ENCODE measurements at places on chromosomes 1 and 21.

DNA sequence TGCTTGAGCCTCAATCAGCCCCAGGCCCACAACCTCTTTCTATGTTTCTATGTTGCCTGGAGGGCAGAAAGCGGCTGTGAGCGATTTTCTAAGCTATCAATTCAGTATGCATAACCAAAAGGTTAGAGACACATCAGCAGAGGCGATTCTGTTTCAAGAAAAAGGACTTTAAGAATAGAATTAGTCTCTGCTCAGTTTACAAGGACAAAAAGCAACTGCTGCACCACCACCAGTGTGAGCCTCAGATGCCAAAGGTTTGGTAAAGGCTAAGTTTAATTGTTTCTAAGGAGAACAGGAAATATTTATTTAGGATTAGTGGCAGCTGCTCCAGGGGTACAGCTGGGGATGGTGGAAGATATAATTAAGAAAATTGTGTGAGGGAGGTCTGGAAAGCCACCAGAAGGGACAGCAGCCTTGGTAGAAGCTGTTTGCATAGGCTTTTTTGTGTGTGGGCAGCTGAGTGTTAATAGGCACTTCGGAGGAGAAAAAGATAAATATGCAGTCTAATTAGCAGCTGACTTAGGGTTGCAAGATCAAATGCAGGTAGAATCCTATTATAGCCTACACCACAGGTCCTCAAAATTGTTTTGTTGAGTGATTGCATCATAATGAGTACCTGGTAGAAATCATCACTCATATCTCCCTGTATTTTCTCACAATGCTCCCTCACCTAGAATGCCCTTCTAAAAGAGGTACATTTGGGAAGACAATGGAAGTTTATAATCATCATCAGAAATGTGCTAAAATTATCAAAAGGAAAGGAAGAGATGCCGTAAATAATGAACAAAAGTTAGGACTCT lies 35.8 kb downstream of the ZC3H11B start:
- no peak for DNase-seq

GRCh38 chr1:35441926-35442579 lies 115.2 kb downstream of the KIAA0319L start:
- DNase-seq, result no peak

DNA sequence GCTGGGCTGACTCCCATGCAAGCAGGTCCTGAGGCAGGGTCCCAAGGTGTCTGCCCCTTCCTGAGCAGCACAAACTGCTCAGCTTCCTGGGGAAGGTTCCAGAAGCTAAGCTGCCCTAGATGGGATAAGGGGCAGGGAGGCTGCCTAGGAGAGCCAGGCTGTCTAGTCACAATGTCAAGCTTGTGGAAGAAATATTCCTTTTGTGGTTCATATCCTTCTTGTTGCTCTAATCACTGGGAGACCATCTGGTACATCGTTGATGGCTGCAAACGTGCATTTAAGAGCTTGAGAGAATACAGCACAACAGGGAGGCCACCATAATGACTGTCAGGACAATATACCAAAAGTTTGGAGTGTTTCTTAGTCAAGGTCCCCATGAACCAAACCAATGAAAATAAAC lies 67.4 kb downstream of the SLC16A1 start:
- DNase-seq, result no peak

GRCh38 chr1:77283701-77284425 lies 2.0 kb downstream of the AK5 start:
- DNase-seq, result no peak

DNA sequence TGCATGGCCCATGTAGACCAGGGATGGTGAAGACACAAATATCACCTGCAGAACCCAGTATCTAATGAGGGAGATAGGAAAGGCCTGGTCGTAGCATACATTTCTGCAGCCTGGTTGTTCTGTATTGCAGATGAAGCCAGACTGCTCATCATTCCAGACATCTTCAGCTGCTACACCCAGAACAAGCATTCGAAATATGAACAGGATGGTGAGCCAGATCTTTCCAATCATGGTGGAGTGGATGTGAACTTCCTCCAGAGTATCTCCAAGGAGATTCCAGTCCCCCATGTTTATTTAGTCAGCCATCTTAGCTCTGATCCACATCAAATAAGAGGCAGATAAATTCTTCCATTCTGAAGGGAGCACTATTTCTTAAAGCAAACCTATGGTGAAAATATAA lies 2.7 kb upstream of the MYCBP start:
- DNase-seq, result no peak

DNA sequence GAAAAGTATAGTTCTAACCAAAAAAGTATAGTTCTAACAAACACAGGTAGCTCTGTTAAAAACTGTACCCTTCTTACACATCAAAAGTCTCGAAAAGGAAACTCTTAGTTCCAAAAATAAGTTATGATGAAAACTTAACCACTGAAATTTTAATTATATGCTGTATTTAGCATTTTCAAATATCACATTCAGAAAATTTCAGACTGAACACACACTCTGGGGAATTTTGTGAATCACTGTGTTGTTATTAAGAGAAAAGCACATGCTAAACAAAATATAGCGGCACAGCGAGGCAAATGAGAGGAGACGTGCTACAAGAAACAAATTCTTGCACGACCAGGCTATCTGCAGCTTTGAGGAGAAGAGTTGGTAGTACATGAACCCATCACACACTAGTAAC lies 30.4 kb downstream of the VAV3 start:
- DNase-seq, result no peak

DNA sequence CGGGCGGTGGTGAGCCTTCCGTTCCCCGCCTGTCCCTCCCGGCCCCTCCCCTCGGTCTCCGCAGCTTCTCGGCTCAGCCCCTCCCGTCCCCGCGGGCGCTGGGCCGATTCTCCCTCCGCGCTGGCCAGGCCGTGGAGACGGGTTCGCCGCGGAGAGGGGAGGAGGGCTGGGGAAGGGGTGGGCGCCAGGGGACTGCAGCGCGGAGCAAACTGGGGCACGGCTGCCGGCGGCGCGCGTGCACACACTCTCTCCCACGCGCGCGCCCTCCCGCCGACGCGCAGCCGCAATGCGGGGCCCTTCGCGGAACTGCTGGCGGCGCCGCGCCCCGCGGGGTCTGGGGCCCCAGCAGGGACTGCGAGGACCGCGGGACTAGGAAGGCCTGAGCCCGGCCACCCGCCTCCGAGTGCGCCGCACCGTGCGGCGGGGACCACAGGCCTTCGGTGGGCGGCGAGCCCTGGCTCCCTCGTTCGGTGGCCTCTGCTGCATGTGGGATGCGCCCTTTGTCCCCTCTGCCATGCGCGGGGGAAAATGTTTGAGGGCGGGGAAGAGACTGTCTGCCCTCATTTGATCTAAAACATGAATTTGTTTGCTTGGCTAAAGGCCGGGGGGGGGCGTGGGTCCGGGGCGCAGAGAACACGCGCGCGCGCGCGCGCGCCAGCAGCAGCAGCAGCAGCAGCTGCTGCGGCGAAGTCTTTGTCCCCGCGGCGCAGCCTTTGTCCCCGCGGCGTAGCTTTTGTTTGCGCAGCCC lies 90.7 kb upstream of the VAMP3 start:
- no peak for DNase-seq
